Activated T-cell treated with anti-CD3 and anti-CD28 coated beads, Interleukin-2, amount 50 U/mL, for 72 hours (primary cell): ENCODE measurements at places on chromosomes 7 and 10. TPM values are rescaled to one million over a fixed set of nuclear protein-coding genes. Genes with fewer than 3 reads are reported as not detected.
A peak's percentile ranks its signal among the peaks of the same experiment; 100 is the strongest.

DNA sequence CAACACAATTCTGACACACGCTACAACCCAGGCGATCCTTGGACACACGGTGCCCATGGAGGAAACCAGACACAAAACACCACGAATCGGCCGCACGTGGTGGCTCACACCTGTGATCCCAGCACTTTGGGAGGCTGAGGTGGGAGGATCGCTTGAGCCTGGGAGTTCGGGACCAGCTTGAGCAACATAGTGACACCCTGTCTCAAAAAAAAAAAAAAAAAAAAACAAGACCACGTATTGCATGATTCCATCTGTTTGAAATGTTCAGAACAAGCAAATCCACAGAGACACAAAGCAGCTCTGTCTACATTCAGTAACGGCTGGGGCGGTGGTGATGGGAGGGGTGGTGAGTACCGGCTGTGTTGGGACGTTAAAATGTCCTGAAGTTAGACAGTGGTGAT, 25.2 kb downstream of the ADAP1 start:
- DNase-seq = no peak
- H3K4me1 ChIP-seq = peaks cover 36% of the 10 kb centered on the region
- H3K27me3 ChIP-seq = no peaks in the 10 kb centered on the region
- no peak overlapping the region for H3K27ac ChIP-seq
- H3K36me3 ChIP-seq = peaks cover 3% of the 10 kb centered on the region

DNA sequence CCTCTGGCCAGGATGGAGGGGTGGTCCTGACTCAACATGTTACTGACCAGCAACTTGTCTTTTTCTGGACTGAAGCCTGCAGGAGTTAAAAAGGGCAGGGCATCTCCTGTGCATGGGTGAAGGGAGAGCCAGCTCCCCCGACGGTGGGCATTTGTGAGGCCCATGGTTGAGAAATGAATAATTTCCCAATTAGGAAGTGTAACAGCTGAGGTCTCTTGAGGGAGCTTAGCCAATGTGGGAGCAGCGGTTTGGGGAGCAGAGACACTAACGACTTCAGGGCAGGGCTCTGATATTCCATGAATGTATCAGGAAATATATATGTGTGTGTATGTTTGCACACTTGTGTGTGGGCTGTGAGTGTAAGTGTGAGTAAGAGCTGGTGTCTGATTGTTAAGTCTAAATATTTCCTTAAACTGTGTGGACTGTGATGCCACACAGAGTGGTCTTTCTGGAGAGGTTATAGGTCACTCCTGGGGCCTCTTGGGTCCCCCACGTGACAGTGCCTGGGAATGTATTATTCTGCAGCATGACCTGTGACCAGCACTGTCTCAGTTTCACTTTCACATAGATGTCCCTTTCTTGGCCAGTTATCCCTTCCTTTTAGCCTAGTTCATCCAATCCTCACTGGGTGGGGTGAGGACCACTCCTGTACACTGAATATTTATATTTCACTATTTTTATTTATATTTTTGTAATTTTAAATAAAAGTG, 6.0 kb downstream of the PLAU start:
- peaks cover 33% of the 10 kb centered on the region for H3K27me3 ChIP-seq
- no peak for DNase-seq
- H3K36me3 ChIP-seq = peaks cover 2% of the 10 kb centered on the region
- no peak overlapping the region for H3K4me3 ChIP-seq
- H3K4me1 ChIP-seq = peaks cover 15% of the 10 kb centered on the region

GRCh38 chr7:148912151-148912550, 28.1 kb upstream of the EZH2 start:
- peak overlapping the region; percentile 97 for H3K27ac ChIP-seq
- peaks cover 7% of the 10 kb centered on the region for H3K27me3 ChIP-seq
- no peaks in the 10 kb centered on the region for H3K36me3 ChIP-seq
- no peak for DNase-seq

- DNase-seq = no peak
- no peaks in the 10 kb centered on the region for H3K27me3 ChIP-seq
- no peak overlapping the region for H3K4me3 ChIP-seq
- no peaks in the 10 kb centered on the region for H3K36me3 ChIP-seq
- no peak overlapping the region for H3K27ac ChIP-seq
Measured at GRCh38 chr7:151676759-151677158, 157.1 kb upstream of the RHEB start.

GRCh38 chr7:147436718-147437117, 1153.8 kb upstream of the C7orf33 start:
- no peak overlapping the region for H3K4me3 ChIP-seq
- H3K27me3 ChIP-seq = no peaks in the 10 kb centered on the region
- H3K27ac ChIP-seq = no peak overlapping the region
- H3K4me1 ChIP-seq = no peaks in the 10 kb centered on the region

DOCK4 gene
- 0.53 TPM for total RNA-seq

IL15RA gene
- total RNA-seq = 23.7 TPM

LRRC17 gene
- total RNA-seq = 0.31 TPM

TMEM130 gene
- total RNA-seq = 2.0 TPM

FAM25C gene
- not detected for total RNA-seq
